ENCODE measurements at places on chromosomes 6 and 20.

DNA sequence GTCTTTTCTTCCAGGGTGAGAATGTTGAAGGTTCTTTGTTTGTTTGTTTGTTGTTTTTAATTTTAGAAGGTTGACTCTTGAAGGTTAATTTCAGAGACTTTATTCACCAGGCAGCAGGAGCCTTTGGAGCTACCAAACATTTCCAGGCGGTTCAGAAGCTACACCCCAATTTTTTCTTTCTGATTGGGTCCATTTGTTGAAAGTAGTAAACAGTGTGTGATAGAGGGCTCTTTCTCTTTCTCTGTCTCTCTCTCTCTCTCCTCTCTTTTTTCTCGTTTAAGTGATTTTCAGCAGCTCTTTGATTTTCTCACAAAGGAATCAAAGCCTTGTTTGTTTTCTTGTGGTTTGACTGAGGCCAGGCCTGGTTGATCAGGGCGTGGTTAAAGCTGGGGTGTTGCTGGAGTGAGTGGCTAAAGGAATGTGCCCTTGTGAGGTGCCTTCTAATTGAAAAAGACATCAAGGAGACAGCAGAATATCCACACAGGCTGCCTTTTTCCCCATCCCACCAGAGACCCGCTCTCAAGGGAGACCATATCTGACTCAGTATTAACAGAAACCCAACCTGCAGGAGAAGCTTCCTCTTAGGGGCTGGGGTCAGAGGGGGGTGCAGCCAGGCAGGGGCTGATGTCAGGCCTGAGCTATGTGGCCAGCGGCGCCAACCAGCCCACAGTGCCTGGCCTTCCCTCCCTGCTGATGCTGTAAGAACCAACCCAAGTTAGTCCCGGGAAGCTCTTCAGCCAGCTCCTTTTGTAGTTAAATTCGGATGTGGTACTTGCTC lies 40.4 kb upstream of the NAA20 start:
- DNase-seq = no peak

- no peak for DNase-seq
Measured at GRCh38 chr20:56797023-56797422, 167.9 kb downstream of the TFAP2C start.

DNA sequence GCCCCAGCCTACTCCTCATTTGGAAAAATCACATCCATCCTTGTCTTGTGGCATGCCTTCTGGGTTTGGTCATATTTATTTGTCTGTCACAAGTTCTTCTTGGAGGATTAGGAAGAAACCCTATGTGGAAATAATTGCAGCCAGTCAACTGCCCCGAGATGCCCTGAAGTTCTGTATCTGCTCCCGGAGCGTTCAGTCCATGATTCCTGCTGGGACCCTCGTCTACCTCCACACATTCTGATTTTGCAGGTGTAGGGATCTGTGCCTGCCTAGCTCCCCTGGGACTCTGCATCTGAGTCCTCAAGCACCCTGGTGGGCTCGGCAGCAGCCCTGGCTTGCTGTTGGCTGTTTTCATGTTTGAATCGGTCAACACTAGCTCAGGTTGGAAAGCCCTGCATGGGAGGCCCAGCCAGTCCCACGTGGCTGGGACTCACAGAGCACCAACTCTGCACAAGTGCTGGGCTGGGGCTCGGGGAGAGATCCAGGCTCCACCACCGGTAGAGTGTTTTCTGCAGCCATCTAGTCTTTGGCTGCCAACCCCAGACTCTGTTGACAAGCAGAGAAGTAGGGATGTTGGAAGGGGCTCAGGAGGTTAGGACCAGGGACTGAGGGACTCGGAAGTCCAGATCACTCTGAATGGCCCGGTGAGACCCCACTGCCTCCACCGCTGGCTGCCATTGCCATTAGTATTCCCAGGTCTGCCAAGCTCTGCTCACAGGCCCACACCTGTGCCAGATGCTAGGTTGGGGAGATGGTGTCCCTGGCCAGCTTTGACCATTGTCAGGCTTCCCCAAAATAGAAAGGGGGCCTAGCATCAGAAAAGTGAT lies 183.5 kb upstream of the CST7 start:
- no peak for DNase-seq

GRCh38 chr20:60587986-60588385 lies 629.8 kb downstream of the CDH26 start:
- no peak for DNase-seq

DNA sequence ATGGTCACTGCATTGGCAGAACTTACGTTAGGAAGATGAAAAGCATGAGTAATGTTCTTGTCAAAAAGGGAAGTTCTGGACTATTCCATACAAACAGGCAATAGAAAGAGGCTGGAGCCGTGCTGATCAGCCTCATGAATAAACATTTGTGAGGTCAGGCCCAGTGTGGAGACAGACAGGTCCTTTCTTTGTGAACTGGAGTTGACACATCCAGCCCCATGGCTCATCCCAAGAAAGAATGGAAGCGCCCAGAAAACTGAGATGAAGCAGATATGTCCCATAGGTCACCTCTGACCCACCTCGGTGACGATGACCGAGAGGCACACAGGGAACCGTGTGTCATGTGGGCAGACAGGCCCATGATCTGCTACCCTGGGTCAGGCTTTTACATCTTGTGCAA lies 276.0 kb upstream of the SGK1 start:
- DNase-seq = no peak

DNA sequence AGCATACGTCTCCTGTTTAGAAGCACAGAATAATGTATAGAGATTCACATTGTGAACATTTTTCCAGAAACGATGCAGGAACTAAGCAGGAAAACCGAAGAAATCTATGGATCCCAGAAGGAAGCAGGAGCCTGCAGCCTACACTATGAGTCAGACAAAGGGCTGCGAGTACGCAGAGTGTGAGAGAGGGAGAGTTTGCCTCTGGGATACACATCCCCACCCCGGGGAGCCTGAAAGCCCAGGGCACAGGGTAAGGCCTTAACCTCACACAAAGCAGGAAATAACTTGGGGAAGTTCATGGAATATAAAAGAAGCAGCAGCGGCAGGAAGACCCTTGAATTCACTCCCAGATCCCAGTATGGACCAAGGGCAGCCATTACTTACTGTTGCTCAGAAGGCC lies 842.1 kb upstream of the MANEA start:
- DNase-seq = no peak

DNA sequence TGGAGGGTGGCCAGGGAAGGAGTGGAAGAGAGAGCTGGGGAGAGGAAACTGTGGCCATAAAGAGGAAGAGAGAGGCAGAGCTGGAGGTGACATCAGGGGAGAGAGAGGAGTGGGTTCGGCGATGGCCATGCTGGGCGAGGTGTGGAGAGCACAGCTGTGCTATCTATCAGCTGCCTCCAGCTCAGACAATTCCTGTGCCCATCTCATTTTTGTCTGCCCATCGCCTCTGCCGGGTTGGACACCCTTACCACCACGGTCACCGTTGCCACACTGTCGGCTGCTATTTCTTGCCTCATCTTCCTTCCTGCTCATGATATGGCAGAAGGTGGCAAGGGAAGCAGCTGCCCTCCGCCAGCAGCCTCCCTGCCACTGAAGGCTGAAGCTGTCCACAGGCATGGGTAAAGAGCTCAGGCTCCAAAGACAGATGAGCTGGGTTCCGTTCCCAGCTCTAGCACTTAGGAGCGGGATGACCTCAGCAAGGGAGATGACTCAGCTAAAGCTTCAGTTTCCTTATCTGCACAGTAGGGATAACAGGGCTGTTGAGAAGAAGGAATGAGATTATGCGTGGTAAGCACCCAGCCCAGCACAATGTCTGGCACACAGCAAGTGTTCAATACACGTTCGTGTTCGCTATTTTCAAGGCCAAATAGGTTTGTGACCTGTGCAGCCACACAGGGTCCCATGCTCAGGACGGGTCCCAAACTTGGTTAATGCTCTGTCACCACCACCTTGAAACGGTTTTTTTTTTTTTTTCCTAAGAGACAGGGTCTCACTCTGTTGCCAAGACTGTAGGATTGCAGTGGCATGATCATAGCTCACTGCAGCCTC lies 21.9 kb upstream of the TAF8 start:
- no peak for DNase-seq

DNA sequence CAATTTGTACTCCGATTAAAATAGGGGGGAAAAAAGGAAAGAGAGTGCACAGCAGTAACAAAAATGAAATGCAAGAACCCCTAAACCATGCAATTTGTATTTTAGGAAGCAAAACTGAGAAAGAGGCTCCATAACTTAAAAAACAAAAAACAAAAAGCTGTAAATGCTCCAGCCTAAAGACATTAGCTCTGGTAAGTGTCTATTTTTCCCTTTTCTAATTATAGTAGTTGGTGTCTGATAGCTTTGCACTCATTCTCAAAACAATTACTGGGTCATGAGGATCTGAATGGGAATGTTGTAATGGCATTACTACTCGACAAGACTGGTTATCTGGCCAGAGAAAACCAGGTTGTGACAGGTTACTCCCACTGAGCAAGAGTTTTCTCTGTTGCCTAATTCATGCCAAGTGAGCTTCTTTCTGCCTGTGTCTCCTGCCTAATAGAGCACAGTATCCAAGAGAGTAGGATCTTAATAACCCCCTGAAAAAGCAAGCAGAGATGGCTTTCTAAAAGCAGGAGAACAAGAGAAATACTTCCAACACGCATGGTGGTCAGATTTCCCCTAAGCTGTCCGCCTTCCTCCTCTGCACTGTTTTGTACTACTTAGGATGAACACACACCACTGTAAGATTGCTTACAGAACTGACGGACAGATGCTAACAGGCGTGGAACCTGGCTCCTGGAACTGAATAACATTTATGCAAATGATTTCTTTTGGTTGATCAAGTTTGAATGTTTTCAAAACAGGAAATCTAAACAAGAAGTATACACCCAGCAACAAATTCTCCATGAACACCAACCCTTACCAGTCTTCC lies 86.4 kb downstream of the FKBP5 start:
- no peak for DNase-seq

- DNase-seq = no peak
Measured at GRCh38 chr20:57672164-57672563, 37.7 kb downstream of the PMEPA1 start.

DNA sequence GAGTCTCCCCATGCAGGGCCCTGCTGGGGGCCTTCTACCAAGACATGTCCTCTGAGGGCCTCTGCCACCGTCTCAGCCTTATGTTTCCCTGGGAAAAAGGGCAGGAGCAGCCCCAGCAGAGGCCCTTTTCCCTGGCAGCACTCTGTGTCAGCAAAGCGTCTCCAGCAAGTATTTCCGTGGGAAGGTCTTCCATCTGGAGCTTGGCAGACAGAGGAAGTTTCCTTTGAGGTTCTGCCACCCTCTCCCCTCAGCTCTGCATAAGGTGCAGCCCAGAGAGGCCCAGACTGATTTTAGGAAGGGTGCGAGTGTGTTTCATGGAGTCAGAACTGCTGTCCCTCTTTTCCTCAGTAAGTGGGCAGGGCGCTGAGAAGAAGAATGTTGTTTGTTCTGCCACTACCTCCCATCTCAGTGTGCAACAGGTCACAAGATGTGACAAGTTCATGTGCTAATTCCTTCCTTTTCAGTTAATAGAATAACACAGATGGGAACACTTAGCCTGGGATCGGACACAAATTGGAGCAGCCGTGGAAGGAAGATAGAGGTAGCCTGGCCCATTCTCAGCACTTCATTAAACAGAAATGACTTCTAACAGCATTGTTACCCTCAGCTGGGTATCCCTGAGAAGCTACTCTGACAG lies 784.4 kb downstream of the MAFB start:
- no peak for DNase-seq

DNA sequence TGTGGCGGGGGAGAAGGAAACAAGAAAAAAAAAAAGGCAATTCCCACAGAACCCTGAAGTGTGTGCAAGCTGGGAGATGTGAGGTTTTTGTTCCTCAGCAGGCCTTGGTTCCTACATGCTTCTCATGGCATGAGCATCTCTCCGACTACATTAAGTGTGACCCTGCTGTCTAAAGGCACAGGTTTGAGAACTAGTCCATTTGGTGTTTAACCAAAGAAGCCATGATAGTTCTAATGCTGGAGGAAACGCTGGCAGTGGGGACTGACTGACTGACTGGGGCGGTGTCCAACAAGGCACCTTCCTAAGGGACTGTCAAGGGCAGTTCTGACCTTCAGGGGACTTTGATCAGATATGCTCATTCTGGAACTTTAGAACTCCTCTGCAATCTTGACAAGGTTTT lies 3.8 kb downstream of the TXNDC5 start:
- no peak for DNase-seq

DNA sequence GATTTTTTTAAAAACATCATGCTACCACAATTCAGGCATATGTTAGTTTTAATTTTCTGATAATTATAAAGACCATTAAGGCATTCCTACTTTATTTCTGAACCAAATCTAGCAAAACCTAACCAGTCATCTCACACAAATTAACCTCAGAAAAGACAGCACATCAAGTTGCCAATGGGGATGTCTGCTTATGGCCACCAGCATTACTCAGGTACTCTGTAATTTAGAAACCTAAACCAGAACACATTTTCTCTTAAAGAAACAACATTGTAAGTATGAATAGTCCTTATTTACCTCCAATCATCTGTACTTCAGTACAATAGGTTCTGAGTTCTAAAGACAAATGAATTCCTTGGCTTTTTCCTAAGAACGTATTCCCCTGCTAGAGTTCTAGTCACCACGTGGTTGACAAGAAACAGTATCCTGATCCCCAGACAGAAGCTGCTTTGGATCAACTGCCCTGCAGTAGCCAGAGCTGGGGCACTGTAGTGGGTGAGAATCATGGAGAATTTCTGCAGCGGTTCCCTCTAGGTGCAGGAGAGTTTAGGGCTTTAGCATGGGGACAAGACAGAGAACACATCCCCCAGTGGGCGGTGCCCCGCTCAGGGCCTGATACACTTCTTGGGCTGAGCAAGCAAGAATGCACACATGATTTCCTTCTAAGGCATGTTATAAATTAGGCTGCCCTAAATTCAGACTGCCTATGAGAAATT lies 15.4 kb downstream of the GCLC start:
- DNase-seq = no peak
